Right renal pelvis (tissue), 4 donors: ENCODE measurements at places on chromosomes 5 and 9.

GRCh38 chr5:153267506-153267905 is 223.0 kb upstream of the GRIA1 start:
- no peak for DNase-seq

DNA sequence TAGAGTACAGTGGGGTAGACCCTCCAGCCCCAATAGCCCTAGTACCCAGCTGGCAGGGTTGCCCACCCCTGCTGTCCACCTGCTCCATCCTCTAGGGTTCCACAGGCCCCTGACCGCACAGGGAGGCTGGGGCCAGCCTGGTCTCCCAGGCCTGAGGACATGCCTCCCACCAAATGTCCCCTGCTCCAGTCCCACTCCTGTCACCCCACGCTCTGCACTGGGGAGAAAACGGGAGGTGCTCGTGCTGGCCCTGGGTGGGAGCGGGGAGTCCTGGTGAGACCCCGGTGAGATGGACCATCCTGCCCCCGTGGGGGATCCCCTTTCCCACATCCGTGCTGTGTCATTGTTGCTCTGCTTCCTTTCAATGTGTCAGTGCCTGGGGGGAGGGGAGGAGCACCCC is 12.1 kb downstream of the CPLX2 start:
- no peak for DNase-seq

GRCh38 chr5:128225245-128226030 is 141.9 kb downstream of the SLC12A2 start:
- DNase-seq, result no peak

DNA sequence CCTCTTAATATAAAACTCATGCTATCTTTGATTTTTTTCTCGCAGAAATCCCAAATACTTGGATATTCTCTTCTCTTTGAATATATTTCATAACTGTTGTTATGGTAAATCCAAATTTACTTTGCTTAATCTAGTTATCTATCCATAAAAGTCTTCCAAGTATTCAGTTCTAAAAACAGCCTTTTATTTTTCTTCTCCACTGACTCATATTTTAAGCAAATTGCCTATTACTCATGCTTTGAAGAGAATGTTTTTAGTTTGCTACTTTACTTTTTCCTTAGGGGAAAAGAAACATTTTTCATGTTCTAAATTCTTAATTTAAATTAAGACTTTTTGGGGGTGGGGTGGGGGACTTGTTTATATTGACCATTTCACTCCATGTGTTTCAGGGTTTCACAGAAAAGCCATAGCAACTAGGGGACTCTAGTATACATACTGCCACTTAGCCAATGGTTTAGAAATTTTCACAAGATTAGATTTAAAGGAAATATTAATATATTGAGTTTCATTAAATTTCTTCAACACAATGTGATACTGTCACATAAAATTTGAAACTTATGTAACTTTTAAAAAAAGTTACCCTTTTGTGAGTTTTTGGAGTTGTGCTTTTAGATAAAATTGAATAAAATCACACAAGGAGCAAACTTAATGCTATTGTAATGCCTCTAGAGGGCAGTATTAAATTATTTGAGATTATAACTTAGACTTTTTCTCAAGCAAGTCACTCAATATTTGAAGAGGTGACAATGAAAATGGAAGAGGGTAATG is 545.8 kb upstream of the ARRDC3 start:
- no peak for DNase-seq

GRCh38 chr5:137497396-137498290 is 1.5 kb downstream of the SPOCK1 start:
- no peak for DNase-seq

- no peak for DNase-seq
Measured at GRCh38 chr5:139148986-139149385, 49.2 kb downstream of the SIL1 start.
